H54 (cell line): ENCODE measurements at places on chromosomes 11 and 22.

- no peak for DNase-seq
Observed at GRCh38 chr11:2807025-2807681, 78.4 kb downstream of the CDKN1C start.

GRCh38 chr11:76630600-76631281 is 39.8 kb downstream of the LRRC32 start:
- no peak for DNase-seq

GRCh38 chr11:60305906-60306619 is 21.0 kb upstream of the MS4A6E start:
- DNase-seq: no peak

- no peak for DNase-seq
Observed at GRCh38 chr11:4763096-4763495, 6.6 kb downstream of the OR51F1 start.

DNA sequence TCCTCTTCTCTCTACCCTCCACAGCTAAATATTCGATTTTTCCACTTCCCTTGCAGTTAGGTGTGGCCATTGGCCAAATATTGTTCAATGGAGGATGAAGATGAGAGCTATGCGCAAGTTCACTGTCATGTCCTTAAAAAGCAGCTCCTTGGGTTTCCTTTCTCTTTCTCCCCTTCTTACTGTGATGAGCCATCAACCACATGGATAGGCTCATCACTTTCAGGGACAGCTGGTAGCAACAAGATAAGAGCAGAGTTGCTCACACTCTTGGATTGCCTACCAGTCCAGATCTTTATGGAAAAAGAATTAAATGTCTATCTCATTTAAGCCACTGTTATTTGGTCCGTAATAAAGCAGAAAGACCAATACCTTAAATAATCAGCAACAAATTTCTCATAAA is 377.0 kb downstream of the DDX10 start:
- no peak for DNase-seq
